ENCODE measurements at places on chromosomes 7 and 10.

GRCh38 chr7:90262438-90262837 is 17.5 kb downstream of the CFAP69 start:
- no peaks in the 10 kb centered on the region for H3K36me3 ChIP-seq
- no peak overlapping the region for H3K27ac ChIP-seq
- DNase-seq, result no peak
- H3K4me3 ChIP-seq, result no peak overlapping the region

- no peak overlapping the region for H3K4me3 ChIP-seq
- H3K27me3 ChIP-seq, result peaks cover 7% of the 10 kb centered on the region
- DNase-seq, result no peak
- no peaks in the 10 kb centered on the region for H3K36me3 ChIP-seq
- no peak overlapping the region for H3K27ac ChIP-seq
- no peaks in the 10 kb centered on the region for H3K4me1 ChIP-seq
Measured at GRCh38 chr10:11625019-11625735, 13.7 kb upstream of the USP6NL start.

DNA sequence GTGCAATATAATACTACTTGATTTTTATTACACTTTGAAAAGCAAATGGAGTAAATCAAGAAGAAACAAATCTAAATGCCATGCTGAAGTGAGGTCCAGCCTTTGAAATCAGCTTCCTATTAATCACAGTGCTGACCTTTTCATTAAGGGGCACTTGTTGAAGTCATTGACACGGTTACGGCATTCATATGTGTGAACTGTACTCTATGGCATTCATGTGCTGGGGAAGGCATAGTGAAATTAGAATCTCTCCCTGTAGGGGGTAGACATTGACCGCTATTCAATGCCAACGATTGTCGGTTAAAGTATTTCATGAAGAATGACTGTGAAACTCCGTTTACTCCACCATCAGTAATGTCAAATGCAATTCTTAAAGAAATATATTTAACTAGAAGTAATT is 296.1 kb upstream of the SEMA3A start:
- H3K27me3 ChIP-seq, result no peaks in the 10 kb centered on the region
- H3K27ac ChIP-seq, result no peak overlapping the region
- H3K4me1 ChIP-seq, result no peaks in the 10 kb centered on the region
- DNase-seq, result no peak

- no peak overlapping the region for H3K4me3 ChIP-seq
- no peak for DNase-seq
- no peak overlapping the region for H3K27ac ChIP-seq
- no peaks in the 10 kb centered on the region for H3K27me3 ChIP-seq
Measured at GRCh38 chr7:24025765-24026164, 258.2 kb upstream of the NPY start.

DNA sequence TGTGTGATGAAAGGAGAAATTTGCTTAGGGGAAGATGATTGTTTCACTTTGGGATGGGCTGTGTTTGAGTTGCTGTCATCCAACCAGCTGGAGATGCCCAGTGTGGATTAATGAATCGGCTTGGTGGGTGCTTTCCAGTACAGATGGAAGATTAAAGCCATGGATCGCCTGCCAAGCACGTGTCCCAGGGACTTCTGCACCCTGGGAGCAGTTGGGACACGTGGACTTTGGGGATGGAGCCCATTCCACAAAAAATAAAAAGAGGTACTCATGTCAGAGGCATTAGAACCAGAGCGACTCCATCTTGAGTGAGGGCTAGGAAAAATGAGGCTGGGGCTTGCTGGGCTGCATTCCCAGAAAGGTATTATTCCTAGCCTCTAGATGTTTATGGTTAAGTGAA is 29.3 kb upstream of the PRLHR start:
- no peaks in the 10 kb centered on the region for H3K36me3 ChIP-seq
- H3K27me3 ChIP-seq, result peaks cover 49% of the 10 kb centered on the region
- H3K4me3 ChIP-seq, result no peak overlapping the region
- no peak for DNase-seq

- H3K36me3 ChIP-seq, result no peaks in the 10 kb centered on the region
- H3K27ac ChIP-seq, result no peak overlapping the region
- H3K27me3 ChIP-seq, result no peaks in the 10 kb centered on the region
- peaks cover 10% of the 10 kb centered on the region for H3K4me1 ChIP-seq
Measured at GRCh38 chr10:124037784-124038183, 55.6 kb downstream of the CHST15 start.

GRCh38 chr10:86929468-86930380 is 27.7 kb downstream of the MMRN2 start:
- peaks cover 11% of the 10 kb centered on the region for H3K36me3 ChIP-seq
- no peak overlapping the region for H3K27ac ChIP-seq
- no peak for DNase-seq
- H3K4me1 ChIP-seq, result no peaks in the 10 kb centered on the region

GRCh38 chr10:32299354-32299980 is 47.5 kb downstream of the EPC1 start:
- H3K36me3 ChIP-seq, result peaks cover 17% of the 10 kb centered on the region
- DNase-seq, result no peak
- no peak overlapping the region for H3K27ac ChIP-seq
- peaks cover 7% of the 10 kb centered on the region for H3K4me1 ChIP-seq

GRCh38 chr7:124697746-124698145 is 67.8 kb downstream of the GPR37 start:
- no peaks in the 10 kb centered on the region for H3K36me3 ChIP-seq
- no peak overlapping the region for H3K4me3 ChIP-seq
- no peaks in the 10 kb centered on the region for H3K27me3 ChIP-seq
- H3K27ac ChIP-seq, result no peak overlapping the region
- H3K4me1 ChIP-seq, result peaks cover 4% of the 10 kb centered on the region
- no peak for DNase-seq

GRCh38 chr10:122245136-122245535 is 26.0 kb upstream of the BTBD16 start:
- no peak overlapping the region for H3K4me3 ChIP-seq
- peaks cover 20% of the 10 kb centered on the region for H3K4me1 ChIP-seq
- DNase-seq, result no peak
- peak overlapping the region; percentile 85 for H3K27ac ChIP-seq
- H3K27me3 ChIP-seq, result no peaks in the 10 kb centered on the region

DNA sequence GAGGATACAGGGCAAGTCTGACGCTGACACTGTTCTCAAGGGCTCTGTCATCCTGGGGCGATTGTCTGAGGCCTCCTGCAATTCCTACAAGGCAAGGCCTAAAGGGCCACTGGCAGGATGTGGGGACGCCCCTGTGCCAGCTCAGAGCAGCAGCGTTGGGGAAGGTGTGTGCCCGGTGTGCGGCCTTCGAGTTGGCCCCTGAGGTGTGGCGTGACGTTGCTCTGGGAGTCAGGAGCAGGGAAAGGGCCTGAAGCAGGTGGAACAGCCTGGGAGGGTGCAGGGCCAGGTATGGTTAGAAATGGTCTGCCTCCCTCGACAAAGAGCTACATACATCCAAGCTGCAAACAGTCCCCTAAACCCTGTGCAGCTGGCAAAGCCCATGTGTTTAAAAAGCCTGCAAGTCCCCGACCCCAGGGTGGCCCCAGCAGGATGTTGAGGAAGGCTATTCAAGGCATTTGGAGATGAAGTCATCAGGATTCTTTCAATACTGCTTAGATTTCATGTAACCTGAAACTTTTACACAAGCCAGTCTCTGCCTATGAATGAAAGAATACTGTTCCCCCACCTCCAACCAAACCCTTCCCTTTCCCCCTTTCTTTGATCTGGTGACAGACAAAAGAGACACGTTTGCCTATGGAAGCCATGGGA is 142.5 kb upstream of the TNS3 start:
- H3K36me3 ChIP-seq, result no peaks in the 10 kb centered on the region
- peak overlapping the region; percentile 48 for H3K27ac ChIP-seq
- H3K27me3 ChIP-seq, result no peaks in the 10 kb centered on the region

Measured in neural crest cell (in vitro differentiated cells).